ENCODE measurements at places on chromosomes 2 and 18.

GRCh38 chr2:61769093-61769675 is 84.7 kb downstream of the FAM161A start:
- no peak for DNase-seq

DNA sequence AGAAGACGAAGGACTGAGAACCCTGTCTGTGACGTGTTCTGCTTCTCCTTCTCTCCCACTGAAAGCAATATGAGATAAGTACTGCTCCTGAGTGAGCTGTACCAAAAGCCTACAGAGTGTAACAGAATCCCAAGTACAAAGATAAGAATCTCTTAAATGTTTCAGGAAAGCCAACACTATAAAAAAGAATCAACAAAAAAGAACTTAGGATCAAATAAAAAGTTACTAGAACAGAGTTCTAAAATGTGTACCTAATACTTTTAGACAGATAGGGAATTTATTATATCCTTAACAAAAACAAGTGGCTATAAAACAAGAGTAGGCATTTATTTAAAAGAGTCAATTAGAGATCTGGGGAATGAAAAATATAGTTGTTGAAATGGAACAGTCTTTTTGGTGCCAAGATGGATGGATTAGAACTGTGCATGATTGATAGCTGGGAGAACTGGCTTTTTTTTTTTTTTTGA is 49.0 kb downstream of the NCOA1 start:
- DNase-seq = no peak

DNA sequence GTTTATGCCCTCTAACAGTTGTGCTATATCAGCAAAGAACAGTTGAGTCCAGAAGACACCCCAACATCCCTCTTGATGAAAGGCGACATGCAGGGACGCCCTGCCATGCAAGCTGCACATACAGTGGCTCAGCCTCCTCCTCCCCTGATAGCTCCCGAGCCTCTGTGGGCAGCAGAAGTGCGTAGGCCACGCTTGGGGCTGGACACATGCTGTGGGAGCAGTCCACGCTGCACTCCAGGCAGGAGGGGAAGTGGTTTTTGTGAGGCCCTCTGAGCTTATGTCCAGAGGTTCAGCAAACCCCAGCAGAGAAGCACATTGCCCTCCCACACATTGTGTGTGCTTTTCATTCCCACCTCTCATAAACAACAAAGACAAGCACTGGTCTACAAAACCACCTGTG is 162.1 kb downstream of the SEPTIN10 start:
- no peak for DNase-seq

GRCh38 chr2:59974051-59974766 is 579.2 kb downstream of the BCL11A start:
- DNase-seq = no peak

DNA sequence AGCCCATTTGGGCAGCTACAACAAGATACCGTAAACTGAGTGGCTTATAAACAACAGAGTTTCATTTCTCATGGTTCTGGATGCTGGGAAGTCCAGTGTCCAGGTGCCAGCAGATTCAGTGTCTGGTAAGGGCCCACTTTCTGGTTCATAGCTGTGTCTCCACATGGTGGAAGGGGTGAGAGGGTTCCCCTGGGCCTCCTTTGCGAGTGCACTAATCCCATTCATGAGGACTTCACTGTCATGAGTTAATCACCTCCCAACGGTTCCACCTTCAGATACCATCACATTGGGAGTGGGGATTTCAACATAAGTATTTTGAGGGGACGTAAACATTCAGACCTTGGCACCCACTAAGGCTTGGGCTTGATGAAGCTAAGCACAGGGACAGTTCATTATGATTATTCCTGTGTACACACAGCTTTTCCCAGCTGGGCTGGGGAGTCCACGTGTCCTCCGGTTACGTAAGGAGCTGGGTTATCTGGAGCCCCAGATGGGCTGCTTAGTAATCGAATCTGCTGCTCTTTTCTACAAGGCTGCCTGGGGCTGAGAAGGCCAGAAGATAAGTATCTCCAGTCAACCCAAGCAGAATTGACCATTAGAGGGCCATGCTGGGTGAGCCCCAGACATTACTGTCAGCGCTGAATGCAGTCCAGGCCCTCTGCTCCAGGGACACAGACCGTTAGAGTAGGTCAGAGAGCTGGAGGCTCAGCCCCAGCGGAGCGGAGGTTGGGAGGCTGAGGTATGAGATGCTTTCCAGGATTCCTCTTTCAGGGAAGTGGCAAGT is 42.7 kb downstream of the EPAS1 start:
- peak; percentile 87 for DNase-seq

DNA sequence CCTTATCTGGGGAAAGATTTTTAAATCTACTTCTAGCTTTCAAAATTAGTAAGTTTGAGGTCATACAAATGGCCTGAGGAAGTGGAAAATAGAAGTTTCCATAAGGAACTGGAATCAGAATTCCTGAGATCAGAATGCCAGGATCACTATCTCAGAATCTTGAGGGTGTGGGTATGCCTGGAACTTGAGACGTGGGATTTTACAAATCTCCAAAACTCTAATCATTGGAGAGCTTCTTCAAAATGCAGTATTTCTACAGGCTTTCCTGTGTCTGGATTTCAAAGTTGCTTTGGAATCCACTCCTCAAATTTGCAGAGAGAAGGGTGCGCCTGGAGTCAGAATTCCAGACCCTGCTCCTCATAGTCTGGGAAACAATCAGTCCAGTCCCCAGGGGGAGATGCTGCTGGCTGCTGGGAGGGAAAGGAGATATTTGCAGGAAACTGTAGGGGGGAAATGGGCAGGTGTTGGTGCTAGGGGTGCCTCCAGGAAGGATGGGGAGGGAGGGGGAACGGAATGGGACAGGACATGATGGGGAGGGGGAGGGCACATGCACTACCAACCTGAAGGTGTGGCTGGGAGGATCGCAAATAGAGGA is 31.0 kb upstream of the CATIP start:
- DNase-seq = no peak

GRCh38 chr2:28390241-28390745 is 2.4 kb upstream of the FOSL2 start:
- peak; percentile 70 for DNase-seq

- DNase-seq = no peak
Observed at GRCh38 chr2:134281815-134282419, 28.0 kb downstream of the MGAT5 start.

DNA sequence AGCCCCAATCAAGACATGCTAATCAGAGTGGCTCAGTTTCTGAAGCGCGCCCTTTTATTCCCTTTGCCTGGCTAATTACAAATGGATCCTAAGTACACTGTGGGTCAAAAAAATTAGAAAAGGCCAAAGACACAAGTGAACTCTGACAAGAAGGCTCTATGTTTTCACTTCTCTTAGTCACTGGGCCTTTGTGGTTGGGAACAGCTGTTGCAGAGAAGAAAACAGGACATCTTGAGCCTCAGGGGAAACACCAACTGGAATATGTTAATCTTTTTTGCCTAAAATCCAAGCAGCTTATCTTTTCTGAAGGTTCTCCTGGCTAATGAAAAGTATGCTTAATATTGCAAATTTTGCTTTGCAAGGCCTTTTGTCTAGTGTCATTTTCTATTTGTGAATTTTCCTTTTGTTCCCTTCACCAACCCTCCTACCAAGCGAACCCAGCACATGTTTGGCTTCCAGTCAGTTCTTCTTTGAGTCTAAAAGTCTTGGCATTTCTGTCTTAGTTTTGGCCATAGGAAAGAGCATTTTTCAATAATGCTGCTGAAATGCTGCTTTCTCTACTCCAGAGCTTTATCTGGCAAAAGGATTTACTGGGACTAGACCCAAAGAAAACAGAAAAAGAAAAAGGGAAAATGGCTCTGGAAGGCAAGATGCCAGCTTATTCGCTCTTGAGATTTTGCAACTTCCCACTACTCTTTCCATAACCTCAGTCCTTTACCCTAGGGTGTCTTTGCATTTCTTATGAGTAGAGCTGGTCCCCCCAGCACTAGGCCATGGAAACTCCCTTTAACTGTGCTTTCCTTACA is 440.2 kb upstream of the ST6GAL2 start:
- DNase-seq = peak; percentile 61

DNA sequence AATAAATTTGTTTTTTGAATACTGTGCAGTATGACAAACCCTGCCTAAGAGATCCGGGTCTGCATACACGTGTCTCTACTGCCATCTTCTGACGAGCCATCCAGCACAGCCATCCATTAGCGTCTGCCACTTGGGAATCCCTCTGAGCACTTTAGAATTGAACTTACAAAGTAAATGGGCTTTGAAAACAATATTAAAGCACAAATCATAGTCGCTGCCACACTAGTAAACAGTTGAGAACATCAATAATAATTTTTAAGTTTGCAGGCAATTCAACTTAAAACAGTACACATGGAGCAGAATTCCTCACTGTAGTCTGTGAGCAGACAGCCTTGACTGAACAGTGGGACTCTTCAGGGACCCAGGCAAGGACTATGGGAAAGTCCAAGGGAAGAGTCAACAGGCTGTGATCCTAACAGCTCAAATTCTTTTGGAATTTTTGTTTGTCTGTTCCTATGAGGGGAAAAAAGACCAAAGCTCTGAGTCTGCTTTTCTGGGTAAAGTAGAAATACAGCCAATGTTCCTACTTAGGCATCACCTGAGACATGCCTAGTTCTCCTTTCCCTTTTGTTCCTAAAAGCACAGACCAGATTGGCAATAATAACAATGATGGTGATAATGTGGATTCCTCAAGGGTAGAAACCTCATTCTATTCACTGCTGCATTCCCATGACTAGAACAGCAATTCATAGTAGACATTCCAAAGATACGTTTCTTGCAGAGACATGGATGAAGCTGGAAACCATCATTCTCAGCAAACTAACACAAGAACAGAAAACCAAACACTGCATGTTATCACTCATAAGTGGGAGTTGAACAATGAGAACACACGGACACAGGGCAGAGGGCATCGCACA is 92.9 kb downstream of the MREG start:
- peak; percentile 29 for DNase-seq

DNA sequence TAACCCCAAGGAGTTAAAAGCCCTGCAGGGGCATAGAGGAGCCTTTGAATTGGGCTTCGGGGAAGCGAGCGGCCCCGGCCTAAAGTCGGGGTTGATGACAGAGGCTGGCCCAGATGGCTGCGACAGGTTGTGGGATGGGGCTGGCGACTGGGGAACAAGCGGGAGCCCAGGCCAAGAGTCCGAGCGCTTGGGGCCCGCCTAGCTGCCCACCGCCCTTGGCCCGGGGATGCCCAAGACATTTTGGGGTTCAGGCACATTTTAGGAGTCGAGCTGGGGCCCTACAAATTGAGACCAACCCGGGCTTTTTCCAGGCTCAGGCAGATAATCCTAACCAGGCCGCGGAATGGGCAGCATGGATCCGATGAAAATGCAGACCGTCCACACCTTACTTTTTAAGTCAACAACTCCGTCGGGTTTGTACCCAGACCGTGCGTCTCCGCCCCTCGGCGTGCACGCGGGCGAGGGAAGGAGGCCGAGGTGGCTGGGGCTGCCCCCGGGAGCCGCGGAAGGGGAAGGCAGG is 507 bp downstream of the RTKN start:
- DNase-seq = peak; percentile 57
